ENCODE measurements at places on chromosomes 3 and 15.

- no peak for DNase-seq
Measured at GRCh38 chr15:54120949-54121463, 142.8 kb downstream of the UNC13C start.

DNA sequence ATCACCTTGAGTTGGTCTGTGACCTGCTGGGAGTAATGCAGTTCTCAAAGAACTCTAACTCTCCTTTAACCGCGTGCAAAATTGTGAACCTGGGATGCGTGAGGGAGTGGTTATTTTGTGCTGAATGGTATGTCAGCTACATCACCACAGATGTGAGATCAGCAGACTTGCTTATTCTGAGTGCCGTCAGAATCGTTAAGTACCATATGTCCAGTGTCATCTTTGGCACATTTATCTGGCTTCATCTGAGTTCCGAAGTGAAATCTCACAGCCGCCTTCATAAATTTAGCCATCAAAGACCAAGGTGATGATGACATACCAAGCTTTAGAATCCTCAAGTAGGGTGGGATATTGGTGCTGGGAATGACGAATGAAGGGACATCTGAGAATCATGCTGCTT lies 347.2 kb upstream of the TPRG1 start:
- DNase-seq, result no peak

GRCh38 chr3:9135930-9136525 lies 113.4 kb downstream of the SRGAP3 start:
- DNase-seq, result no peak

DNA sequence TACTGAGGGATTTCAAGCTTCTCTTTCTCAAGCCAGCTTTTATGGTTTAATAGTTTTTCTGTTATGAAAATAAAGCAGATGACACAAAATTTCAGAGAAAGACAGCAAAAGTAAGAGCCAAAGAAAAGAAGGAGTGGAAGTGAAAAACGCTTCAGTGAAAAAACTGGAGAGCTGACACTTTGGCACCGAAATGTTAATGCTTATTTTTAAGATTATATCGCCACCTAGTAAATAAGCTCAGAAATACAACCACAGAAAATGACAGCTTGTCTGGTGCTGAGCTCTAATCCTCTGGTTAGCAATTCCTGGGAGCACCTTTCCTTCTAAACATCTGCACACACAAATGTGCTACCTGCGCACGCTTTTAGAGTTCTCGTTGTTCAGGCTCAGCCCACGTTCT lies 101.6 kb downstream of the ZPLD1 start:
- peak; percentile 23 for DNase-seq
